T-cell (primary cell): ENCODE measurements at places on chromosomes 1 and 21. TPM values are rescaled to one million over a fixed set of nuclear protein-coding genes. Genes with fewer than 3 reads are reported as not detected.

GRCh38 chr21:43290421-43291346 lies 121.9 kb downstream of the CRYAA start:
- no peak for DNase-seq

- no peak for DNase-seq
These were observed 13.4 kb downstream of the LDLRAD1 start for GRCh38 chr1:54004481-54005049.

Gene CELF3
- total RNA-seq, result not detected

- no peak for DNase-seq
These were observed 58.9 kb downstream of the COL18A1 start for GRCh38 chr21:45463871-45464270.

- no peak for DNase-seq
These were observed 165.6 kb downstream of the DUSP10 start for GRCh38 chr1:221576268-221576667.

Gene TSPAN2
- 4.0 TPM for total RNA-seq

Gene EBNA1BP2
- total RNA-seq, result 19.1 TPM

DNA sequence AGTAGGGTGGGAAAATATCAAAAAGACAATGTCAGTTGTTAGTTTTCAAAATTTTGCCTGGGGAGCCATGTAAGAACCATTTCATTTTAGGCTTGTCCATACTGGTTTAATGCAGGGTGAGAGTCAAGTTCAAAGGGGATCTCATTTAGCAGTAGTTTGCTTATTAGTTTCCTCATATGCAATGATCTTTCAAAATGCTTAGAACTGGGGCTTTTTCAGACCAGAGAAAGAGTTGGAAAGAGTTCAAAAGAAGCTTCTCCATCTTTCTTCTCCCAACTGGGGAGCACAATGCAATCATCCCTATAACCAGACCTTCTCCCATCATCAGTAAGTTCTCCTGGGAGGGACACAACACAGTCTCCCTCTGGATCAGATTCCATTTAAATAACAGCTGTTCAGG lies 16.5 kb upstream of the SLC30A1 start:
- no peak for DNase-seq

Gene TUFT1
- total RNA-seq, result 4.3 TPM

DNA sequence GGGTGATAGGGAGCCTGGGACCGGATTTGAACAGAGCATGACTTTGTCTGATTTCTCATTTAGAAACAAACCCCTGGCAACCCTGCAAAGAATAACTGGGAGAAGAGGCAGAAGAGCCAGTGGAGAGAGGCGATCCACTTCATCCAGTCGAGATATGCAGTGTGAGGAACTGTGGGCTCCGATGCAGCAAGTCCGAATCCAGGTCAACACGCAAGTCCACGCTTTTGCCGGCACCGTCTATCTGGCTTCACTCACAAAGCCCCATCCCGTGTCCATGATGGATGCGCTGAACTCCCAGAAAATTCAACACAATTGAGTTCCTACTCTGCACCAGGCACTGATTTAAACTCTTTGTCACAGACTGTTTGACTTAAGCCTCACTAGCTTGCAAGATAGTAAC lies 191.3 kb downstream of the GRIK3 start:
- DNase-seq, result no peak

GRCh38 chr1:2591581-2592261 lies 5.1 kb downstream of the PRXL2B start:
- no peak for DNase-seq

DNA sequence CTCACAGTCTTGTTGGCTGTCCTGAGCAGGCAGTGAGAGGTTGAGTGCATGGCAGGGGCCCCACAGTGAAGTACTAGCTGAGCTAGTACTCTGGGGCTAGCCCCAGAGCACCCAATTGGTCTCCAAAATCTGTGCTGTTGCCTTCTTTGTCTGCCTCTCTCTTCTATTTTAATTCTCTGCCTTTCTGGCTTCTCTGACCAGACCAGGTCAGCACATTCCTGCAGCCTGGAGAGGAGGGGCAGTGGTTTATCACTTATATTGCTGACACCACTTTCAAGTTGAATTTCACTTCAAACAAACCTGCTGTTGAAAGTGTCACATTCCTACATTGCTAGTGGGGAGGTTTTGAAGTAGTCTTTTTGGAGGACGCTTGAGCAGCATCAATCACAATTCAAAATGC lies 628.7 kb downstream of the PTPRU start:
- no peak for DNase-seq

DNA sequence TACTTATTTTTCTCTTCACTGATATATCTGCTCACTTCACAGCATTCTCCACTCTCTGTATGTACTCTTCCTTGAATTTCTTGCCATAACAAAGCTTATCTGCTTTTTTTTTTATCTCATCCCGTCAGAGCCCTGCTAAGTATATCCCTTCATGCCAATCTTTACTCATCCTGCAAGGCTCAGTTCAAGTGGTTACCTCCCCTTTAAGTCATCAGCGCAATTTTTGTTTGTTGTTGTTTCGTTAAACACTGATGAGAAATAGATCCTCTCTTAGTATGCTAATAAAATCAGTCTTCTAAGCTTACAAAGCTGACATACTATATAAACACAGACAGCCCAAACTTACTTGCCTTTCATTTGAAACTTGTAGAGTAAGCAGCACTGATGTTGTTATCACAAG lies 17.8 kb downstream of the COL24A1 start:
- DNase-seq, result no peak

DNA sequence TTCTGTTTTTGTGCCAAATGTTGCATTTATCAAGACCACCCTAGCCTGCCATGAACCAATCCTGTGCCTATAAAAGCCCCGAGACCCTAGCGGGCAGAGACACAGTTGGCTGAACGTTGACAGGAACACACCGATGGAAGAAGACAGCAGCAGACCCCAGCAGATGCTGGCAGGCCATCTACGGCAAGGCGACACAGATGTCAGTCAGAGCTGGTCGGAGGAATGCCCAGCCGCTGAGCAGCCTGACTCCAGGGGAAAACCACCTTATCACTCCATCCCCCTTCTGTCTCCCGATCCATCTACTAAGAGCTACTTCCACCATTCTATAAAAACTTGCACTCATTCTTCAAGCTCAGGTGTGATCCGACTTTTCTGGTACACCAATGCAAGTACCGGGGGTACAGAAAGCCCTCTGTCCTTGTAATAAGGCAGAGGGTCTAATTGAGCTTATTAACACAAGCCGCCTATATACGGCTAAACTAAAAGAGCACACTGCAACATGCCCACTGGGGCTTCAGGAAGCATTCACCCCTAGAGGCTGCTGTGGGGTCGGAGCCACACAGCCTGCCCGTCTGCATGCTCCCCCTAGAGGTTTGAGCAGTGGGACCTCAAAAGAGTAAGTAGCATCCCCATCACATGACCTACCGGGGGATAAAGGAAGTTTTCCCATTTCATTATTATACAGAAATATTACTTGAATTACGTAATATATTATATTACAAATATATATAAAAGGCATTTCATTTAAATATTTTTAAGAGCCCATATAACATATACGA lies 1156.3 kb upstream of the B3GALT2 start:
- DNase-seq, result no peak

GRCh38 chr1:43049481-43049880 lies 90.8 kb upstream of the SLC2A1 start:
- DNase-seq, result no peak

DNA sequence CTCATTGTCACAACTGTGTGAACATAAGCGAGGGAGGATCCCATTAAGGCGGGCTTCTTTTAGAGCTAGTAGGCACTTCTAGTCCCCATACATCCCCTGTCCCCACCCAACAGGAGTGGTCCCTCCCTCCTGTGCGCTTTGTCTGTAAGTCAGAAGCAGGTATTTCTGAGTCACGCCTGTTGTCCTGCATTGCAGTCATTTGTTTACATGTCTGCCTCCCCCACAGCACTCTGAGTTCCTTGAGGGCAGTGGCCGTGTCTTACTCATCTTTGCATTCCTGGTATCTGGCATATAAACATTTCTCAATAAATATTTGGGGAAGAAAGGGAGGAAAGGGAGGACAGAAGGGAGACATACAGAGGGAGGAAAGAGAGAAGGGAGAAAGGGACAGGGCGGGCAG lies 40.3 kb downstream of the PLEKHA6 start:
- DNase-seq, result no peak

GRCh38 chr1:30274173-30274970 lies 449.0 kb downstream of the MATN1 start:
- no peak for DNase-seq
